Iris pigment epithelial cell (primary cell): ENCODE measurements at places on chromosomes 16 and 17.

- peak; percentile 35 for DNase-seq
These were observed 5.8 kb upstream of the FASN start for GRCh38 chr17:82103553-82104451.

- peak; percentile 48 for DNase-seq
These were observed 45.8 kb downstream of the VPS35L start for GRCh38 chr16:19601083-19601976.

GRCh38 chr17:29723278-29724047, 100.8 kb upstream of the CORO6 start:
- DNase-seq, result no peak

DNA sequence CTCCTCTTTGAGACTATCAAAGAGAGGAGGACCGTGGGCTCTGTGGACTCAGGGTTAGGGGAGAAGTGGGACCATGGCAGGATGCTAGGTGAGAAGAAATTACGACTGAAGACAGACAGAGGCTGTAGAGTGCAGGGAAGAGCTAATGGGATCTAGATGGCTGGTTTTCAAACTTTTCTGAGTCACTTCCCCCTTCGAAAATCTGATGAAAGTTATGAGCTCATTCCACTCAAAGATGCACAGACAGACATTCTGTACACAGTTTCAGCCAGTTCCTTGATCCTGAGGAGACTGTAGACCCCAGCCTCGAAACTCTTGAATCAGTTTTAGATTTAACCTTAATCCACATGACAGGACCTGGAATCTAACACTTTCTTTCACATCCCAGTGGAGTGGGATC, 40.7 kb downstream of the RGS9 start:
- peak; percentile 80 for DNase-seq

GRCh38 chr17:59372138-59372751, 40.8 kb downstream of the YPEL2 start:
- DNase-seq, result peak; percentile 85

DNA sequence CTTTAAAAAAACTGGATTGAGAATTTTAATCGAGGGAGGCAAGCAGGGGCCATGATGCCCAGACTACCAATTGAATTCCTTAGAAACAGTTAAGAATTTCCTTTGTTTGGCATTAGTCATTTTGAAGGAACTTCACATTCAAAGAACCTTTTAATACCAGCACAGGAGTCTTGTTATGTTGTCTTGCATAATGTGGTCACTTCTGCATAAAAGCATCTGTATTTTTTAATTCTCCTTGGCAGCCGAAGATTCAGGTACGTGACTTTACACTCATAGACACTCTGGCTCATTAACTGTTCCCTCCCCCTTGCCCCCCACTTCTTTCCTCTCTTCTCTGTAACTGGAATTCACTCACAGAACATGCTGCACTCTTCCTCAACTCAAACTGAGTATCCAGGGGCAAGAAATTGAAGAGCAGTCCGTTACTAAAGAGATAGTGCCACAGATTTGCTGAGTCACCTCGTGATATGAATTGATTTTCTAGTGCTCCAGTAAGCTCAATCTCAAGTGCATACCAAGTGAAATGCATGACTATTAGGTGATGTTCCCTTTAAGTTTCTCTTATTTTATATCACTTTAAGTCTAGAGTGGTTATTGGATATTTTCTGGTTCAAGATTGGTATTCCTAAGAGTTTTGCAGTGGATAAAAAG, 572.2 kb upstream of the SOX9 start:
- peak; percentile 4 for DNase-seq

GRCh38 chr16:83717814-83718213, 90.0 kb upstream of the HSBP1 start:
- DNase-seq, result peak; percentile 47

DNA sequence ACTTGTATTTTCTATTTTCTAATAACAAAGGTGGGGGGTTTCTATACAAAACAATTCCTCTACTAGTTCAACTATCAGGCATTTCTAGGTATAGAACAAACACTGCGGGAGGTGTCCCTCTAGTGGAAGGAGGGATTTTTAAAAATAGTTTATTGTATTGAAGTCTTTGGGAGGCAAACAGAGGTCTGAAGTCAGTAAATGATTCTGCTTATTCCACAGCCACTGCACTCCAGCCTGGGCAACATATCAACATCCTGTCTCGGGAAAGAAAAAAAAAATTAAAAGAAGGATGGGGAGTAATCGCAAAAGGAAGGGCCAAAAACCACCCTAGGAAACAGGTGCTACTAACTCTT, 648 bp upstream of the ERCC4 start:
- peak; percentile 38 for DNase-seq

- DNase-seq, result peak; percentile 38
These were observed at the start of gene NTN1 for GRCh38 chr17:9021158-9021991. Gene NTN1 (plus strand): TSS chr17:9021510. CDS start chr17:9022374, 864 bp downstream.

- peak; percentile 62 for DNase-seq
These were observed 20.7 kb upstream of the ADCY7 start for GRCh38 chr16:50245417-50246298.

- DNase-seq, result no peak
These were observed 4.7 kb upstream of the TPPP3 start for GRCh38 chr16:67397812-67398545.

DNA sequence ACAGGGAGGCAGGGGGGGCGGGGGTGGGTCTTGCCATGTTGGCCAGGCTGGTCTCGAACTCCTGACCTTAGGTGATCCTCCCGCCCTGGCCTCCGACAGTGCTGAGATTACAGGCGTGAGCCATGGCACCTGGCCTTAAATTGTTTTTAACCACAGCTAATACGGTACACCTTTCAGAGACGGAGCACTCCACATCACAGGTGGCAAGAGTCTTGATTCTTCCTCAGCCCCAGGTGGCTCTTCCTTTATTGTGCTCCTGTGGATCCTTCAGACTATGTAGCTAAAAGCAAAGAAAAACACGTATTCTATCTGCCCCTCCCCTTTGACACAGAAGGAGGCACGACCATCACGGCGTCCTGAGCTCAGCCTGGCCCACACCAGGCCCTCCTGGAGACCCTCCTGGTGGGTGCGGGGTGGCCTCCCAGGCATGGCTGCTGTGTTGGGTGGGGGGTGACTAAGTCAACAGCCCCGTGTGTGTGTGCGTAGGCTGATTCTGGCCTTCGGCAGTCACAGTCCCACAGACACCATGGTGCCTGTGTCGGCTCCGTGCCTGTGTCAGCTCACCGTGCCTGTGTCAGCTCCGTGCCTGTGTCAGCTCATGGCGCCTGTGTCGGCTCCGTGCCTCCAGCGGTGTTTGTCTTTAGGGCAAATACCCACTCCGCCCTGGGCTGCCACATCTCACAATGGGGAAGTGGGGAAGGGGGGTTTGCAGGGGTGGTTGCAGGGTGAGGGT, 10.8 kb upstream of the SECTM1 start:
- DNase-seq, result no peak

DNA sequence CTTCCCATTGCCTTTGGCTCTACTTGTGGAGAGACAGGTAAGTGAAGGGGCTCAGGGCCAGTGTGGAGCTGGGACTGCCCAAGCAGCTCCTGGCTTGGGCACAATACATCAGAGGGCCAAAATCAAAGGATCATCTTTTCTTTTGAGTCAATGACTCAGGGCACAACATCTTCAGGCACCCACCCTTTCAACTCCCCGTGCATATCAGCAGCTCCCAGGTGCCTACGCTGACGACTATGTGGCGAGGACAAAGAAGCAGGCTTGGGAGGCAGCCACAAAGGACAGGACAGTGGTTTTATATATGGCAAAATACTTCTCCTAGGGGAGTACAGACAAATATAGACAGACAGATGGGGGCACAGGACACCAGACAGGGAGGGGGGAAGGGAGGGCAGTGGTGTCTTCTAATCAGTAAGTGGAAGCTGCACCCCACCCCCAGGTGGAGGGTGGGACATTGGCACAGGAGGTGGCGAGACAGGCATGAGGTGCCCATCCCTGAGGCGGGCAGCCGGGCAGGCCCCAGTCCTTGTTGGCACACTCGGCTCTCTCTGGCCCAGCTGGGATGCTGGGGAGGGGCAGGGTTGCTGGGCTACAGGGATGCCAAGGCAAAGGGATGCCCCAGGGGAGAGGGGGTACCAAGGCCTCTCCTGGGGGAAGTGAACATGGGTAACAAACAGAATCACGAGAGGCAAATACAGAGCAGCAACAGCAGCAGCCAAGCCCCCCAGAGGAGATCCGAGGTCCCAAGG, 7.7 kb upstream of the ARL5C start:
- no peak for DNase-seq

GRCh38 chr16:58243528-58244004, 45.7 kb upstream of the CSNK2A2 start:
- DNase-seq, result no peak

DNA sequence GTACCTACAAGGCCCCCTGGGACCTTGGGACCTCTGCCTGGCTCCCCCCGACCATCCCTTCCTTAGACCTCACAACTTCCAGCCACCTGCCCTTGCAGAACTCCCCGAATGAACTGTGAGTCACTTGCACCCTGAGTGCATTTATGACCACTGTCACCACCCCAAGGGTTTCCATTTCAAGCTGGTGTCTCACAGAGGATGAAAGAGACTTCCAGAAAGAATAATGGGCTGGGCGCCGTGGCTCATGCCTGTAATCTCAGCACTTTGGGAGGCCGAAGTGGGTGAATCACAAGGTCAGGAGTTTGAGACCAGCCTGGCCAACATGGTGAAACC, 124.5 kb upstream of the CIBAR2 start:
- no peak for DNase-seq

DNA sequence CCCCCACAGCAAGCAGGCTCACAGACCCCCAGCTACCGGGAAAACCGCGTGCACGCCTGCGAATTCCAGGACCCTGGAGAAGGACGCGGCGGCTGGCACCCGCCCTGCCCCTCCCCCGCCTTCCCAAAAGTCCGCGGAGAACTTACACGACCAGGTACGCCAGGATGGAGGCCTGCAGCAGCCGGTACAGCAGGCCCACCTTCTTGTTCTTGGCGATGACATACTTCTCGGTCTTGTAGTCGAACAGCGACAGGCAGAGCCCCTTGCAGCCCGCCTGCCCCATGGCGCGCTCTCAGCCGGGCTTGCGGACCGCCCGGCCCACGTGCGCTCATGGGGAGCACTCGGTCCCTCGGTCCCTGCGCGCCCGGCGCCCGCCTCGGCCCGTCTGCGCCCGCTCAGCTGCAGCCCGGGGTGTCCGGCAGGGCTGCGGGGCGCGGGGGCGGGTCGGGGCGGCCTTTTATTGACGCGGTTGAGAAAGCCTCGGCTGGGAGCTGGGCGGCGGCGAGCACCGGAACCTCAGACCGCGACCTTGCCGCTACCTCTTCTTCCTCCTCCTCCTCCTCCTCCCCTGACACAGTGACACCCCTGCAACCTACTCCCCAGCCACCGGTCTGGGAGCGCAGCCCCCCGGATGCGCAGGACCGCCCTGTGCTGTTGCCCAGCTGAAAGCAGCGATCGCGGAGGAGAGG, at the start of gene P2RX5:
TSS of gene P2RX5 (minus strand) at position 433 of the 689 bp plus-strand sequence. CDS start at position 283, 150 bp downstream.
- DNase-seq, result peak; percentile 26

GRCh38 chr17:81551458-81552243, 502 bp downstream of the FAAP100 start:
- no peak for DNase-seq

GRCh38 chr17:3838206-3838605, 7.8 kb downstream of the NCBP3 start:
- no peak for DNase-seq
